Hepatocyte (in vitro differentiated cells): ENCODE measurements at places on chromosomes 4 and X. TPM values are rescaled to one million over a fixed set of nuclear protein-coding genes. Genes with fewer than 3 reads are reported as not detected.

The USP26 gene
- polyA plus RNA-seq: not detected in 2 replicates

The AFF2 gene
- 1.3 and 2.1 TPM in 2 replicates for polyA plus RNA-seq

The CC2D2A gene
- polyA plus RNA-seq: 4.5 and 6.8 TPM in 2 replicates

DNA sequence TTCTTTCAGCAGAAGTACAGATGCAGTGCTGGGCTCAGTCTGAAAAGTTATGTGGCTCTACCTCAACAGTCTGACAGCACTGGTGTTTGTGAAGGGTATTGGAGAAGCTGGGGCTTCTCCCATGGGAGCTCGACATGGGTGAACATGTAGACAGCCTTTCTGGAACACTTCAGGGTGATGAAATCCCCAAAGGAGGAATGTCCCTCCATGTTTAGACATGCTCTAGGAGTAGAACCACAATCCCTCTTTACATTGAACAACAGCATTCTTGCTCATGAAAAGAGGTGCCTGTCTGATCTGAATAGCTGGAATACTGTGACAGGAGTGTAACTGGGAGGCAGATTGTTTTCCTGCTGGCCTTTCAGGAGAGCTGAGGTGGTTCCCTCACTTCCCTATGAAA, 53.8 kb upstream of the NAP1L2 start:
- no peaks in the 10 kb centered on the region for H3K36me3 ChIP-seq
- no peak overlapping the region for H3K27ac ChIP-seq
- no peaks in the 10 kb centered on the region for H3K27me3 ChIP-seq
- no peaks in the 10 kb centered on the region for H3K4me1 ChIP-seq
- DNase-seq: no peak

GRCh38 chr4:24930151-24930550, 17.3 kb upstream of the CCDC149 start:
- H3K27ac ChIP-seq: no peak overlapping the region
- H3K27me3 ChIP-seq: peaks cover 10% of the 10 kb centered on the region
- no peaks in the 10 kb centered on the region for H3K36me3 ChIP-seq
- H3K4me3 ChIP-seq: no peak overlapping the region
- H3K4me1 ChIP-seq: no peaks in the 10 kb centered on the region
- DNase-seq: no peak

DNA sequence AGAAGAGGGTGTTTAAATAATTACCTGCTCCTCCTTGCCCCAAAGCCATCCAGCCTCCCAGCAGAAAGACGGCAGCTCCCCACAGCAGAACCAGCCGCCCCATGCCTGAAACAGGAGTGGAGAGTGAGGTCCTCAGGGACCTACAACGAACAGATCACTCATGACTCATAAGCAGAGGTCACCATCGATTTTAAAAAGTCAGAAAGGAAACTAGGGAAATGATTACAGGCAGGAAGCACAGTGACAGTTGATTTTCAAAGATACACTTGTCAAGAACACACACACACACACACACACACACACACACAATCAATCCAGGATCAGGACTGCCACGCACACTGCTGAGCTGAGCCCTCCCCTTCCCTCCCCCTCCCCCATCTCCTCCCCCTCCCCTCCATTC, at the start of gene CRLF2:
Gene CRLF2, minus strand, starts transcription at position 118 of the 400 bp plus-strand sequence. Its CDS starts 15 bp downstream, at position 103.
- no peaks in the 10 kb centered on the region for H3K27me3 ChIP-seq
- H3K4me1 ChIP-seq: no peaks in the 10 kb centered on the region
- H3K4me3 ChIP-seq: no peak within 1 kb of the TSS
- no peak for DNase-seq

DNA sequence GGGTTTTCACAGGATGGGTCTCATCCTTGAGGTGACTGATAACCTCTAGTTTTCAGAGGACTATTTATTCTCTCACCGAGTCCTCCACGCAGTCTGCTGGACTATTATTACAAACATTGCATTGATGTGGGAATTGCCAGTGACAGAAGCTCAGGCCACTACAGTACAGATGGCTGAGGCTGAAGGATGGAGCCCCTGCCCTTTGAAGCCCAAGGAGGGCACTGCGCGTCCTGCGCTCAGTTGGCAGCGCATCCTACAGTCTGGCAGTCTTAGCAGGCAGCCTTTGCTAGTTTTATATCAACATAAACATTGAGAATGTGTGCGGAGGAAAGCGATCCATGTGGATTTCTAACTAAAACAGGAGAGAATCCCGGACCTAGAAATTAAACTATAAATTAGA, 1.5 kb upstream of the RELL1 start:
- H3K4me3 ChIP-seq: no peak overlapping the region
- no peaks in the 10 kb centered on the region for H3K36me3 ChIP-seq
- no peak for DNase-seq
- H3K27me3 ChIP-seq: no peaks in the 10 kb centered on the region
- peaks cover 15% of the 10 kb centered on the region for H3K4me1 ChIP-seq
- H3K27ac ChIP-seq: peak overlapping the region; percentile 57

- H3K27me3 ChIP-seq: no peaks in the 10 kb centered on the region
- no peak overlapping the region for H3K27ac ChIP-seq
- H3K4me1 ChIP-seq: no peaks in the 10 kb centered on the region
- no peak for DNase-seq
- no peaks in the 10 kb centered on the region for H3K36me3 ChIP-seq
Observed at GRCh38 chr4:140702096-140702757, 54.0 kb downstream of the TBC1D9 start.

The TNIP3 gene
- 0.53 TPM in 1 of 2 replicates, not detected in the other for polyA plus RNA-seq

- H3K4me3 ChIP-seq: peak overlapping the region; percentile 41
- H3K36me3 ChIP-seq: no peaks in the 10 kb centered on the region
- no peaks in the 10 kb centered on the region for H3K27me3 ChIP-seq
- DNase-seq: no peak
- H3K4me1 ChIP-seq: peaks cover 13% of the 10 kb centered on the region
Observed at GRCh38 chr4:143184217-143184502, 557 bp upstream of the USP38 start.

The SUPT20HL2 gene
- polyA plus RNA-seq: not detected in 2 replicates
